ENCODE measurements at places on chromosomes 13 and 19.

- DNase-seq: no peak
- peaks cover 4% of the 10 kb centered on the region for H3K4me1 ChIP-seq
- no peak overlapping the region for H3K27ac ChIP-seq
- H3K4me3 ChIP-seq: no peak overlapping the region
- H3K36me3 ChIP-seq: peaks cover 1% of the 10 kb centered on the region
- H3K27me3 ChIP-seq: no peaks in the 10 kb centered on the region
Observed at GRCh38 chr19:33413868-33414666, 40.6 kb downstream of the CEBPG start.

DNA sequence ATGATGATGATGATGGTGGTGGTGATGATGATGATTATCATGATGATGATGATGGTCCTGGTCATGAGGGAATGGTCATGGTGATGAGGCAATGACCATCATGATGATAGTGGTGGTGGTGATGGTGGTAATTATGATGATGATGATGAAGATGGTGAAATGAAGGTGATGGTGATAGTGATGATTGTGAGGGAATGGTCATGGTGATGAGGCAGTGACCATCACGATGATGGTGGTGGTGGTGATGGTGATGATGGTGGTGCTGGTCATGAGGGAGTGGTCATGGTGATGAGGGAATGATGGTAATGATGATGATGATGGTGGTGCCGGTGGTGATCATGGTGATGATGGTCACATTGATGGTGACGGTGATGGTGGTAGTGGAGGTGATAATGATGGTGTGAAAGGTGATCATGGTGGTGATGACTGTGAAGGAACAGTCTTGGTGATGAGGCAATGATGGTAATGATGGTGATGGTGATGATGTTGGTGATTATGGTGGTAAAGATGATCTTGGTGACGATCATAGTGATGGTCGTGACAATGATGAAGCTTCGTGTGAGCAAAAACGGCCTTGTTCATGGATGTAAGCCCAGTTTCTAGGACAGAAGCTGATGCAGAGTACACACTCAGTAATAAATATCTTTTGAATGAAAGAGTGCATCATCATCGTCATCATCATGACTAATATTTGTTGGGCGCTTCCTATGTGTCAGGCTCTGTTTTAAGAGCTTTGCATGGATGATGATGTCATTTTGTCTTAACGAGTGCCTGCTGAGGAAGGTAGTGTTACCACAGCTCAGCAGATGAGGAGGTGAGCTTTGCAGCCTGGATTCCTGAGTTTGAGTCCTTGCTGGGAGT, 17.3 kb downstream of the SBK2 start:
- no peak overlapping the region for H3K4me3 ChIP-seq
- H3K36me3 ChIP-seq: no peaks in the 10 kb centered on the region
- no peak overlapping the region for H3K27ac ChIP-seq

DNA sequence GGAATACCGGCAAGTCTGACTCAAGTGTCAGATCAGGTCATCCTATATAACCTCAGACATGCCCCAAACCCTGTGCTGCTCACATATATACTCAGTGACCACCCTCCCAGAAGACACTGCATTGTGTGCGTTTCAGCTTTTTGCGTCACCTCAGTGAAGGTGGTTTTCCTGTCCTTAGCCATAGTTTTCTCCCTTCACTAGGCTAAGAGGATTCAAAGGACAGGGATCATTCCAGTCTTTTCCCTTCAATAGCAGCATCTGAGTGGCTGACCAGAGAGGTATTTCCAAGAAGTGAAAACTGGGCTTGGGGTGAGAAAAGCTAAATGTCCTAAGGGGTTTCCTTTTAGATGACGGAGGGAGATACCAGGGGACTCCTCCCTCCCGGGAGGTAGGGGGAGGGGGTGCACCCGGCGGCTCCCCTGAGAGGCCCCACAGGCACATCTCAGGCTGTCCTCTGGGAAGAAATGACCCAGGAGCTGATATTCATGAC, 12.7 kb upstream of the OR10H1 start:
- no peaks in the 10 kb centered on the region for H3K27me3 ChIP-seq
- peak overlapping the region; percentile 96 for H3K27ac ChIP-seq
- H3K36me3 ChIP-seq: no peaks in the 10 kb centered on the region
- H3K4me3 ChIP-seq: no peak overlapping the region
- peak; percentile 37 for DNase-seq

DNA sequence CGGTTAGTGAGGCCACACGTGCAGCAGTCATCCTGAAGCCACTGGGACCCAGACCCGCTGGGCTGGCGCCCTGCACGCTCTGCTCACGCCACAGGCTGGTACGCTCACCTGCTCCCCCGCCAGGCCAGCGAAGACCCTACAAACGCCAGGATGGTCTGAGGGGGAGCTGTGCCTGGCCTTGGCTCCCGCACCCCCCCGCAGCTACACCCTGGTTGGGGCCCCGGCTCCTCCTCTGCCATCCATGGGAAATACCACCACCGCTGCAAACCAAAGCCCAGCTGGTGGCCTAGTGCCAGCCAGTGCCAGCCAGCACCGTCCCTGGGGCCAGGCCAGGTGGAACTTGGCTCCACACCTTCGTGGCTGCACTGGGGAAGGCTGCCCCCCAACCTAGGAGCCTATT, 23.3 kb upstream of the CACTIN start:
- no peak overlapping the region for H3K27ac ChIP-seq
- no peak overlapping the region for H3K4me3 ChIP-seq
- no peaks in the 10 kb centered on the region for H3K27me3 ChIP-seq

DNA sequence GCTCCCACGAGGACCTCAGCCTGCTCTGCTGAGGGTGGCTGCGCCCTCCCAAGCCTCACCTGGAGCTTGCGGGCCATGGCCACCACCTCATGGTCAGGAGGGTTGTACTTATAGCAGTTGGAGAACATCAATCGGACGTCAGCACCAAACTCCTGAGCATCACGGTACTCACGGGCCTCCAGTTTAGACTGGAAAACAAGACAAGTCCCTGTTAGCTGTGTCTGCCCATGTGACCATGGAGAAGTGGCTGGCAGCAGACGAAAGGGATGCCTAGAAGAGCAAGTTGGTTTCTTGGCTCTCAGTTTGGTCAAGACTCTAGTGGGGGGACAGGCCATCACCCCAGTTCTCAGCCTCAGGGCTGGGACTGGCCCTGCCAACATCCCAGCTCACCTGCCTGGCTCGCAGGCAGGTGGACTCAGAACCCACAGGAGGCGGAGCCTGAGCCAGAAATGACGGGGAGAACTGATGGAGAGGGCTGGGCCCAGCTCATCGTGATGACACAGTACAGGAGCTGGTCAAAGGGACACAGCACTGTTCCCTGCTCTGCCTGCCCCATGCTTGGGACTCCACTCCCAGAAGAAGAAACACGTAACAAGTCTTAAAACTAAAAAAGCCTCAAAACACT, 31.2 kb upstream of the EPHX3 start:
- H3K4me3 ChIP-seq: no peak overlapping the region
- no peaks in the 10 kb centered on the region for H3K27me3 ChIP-seq
- DNase-seq: no peak

GRCh38 chr19:6376512-6377190, 918 bp upstream of the PSPN start:
- no peak for DNase-seq
- peaks cover 32% of the 10 kb centered on the region for H3K4me1 ChIP-seq
- no peaks in the 10 kb centered on the region for H3K36me3 ChIP-seq
- no peaks in the 10 kb centered on the region for H3K27me3 ChIP-seq
- peak overlapping the region; percentile 76 for H3K27ac ChIP-seq
- no peak overlapping the region for H3K4me3 ChIP-seq
